ENCODE measurements at places on chromosomes 7 and 10.

DNA sequence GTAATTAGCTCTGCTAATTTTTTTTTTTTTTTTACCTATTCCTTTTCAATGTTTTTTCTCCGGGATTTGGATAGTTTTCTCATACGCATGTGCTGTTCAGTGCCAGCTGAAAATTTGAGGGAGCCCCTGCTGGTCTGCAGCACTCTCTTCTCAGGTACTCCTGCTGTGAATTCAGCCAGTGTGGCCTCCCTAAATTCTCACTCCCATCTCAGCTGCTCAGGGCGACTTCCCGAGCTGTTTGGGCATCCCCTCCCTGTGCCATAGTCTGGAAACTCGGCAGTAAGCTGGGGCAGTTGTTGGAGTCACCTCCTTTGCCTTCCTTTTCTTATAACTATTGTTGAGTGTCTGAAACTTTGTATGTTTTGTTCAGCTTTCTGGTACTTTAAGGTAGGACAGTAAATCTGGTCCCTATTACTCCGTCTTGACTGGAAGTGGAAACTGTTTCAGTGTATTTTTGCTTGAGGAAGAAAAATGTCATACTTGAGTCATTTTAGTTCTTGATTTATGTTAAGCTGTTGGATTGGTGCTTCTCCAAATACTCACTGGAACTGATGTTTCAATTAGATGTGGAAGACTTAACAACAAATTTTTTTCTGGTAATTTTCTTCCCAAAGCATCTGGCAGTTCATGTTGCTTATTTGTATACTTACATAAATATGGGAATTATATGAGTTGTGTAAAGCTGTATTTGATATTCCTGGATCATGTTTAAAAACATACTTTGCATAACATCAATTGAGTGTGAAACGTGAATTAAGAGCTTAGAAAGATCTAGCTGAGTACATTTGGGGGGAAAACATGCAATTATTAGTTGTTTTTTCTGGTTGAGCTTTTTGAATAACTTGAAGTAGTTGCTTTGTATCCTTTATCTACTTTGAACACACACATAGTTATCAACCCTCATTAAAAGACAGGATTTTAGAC lies 33.7 kb downstream of the MINPP1 start:
- no peak for DNase-seq

DNA sequence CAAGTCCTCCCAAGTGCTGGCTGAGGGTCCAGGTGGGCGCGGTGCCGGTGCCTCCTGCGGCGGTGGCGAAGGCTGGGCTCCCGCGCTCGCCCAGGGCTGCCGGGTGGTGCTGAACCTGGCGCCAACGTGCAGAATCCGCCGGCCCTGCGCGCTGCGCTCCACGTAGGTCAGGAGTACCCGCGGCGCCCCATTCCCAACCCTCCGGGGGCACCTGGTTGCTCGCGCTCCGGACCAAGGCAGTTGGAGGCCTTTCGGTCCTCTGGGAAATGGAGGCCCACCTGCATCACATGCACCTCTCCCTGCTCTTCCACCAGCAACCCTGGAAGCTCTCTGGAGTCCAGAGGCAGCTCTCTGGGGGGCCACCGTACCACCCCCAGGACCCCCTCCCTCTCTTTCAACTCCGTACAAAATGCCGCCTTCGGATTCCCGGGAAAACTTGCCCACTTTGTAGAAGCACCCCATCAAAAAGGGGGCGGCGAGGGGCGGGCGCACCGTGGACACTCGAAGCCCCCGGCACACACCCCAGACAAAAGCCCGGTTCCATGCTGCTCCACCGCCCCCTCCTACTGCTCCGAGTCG lies 745 bp downstream of the SLC16A9 start:
- no peak for DNase-seq

DNA sequence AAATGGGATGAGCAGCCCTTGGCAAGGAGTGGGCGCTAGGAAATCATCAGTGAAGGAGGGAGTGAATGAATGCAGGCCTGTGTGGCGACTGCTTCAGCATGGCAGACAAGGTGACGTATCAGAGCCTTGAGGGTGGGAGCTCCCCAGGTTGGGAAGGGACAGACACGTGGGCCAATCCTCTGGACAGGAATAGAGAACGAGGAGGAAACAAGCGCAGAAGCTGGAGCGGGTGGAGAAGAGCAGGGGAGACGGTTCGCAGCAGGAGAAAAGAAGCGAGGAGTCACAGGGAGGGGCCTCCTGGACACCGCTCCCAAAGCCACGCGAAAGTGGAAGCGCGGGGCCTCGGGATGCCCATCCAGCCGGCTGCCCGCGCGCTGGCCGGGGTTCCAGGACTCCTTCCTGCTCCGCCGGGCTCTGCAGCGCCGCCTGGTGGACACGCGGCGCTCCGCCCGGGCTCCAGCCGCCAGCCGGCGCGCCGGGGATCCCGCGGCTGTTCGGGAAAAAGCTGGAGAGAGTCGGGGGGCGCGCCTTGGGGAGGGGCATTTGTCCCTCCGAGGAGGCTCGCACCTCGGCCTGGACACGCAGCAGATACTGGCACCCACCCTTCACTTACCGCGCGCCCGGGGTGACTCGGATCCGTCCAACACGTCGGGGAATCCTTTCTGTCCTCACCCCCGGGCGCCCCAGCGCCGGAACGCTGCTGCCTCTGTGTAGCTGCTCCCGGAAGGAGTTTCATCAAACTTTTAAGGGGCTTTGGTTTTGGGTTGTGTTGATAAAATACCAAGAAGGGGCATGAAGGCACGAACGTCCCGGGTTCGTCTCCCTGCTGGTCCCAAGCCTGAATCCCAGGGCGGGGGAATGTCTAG lies 6.3 kb downstream of the ZNF503 start:
- DNase-seq, result no peak

GRCh38 chr10:80465839-80466590 lies 11.9 kb downstream of the TSPAN14 start:
- no peak for DNase-seq

DNA sequence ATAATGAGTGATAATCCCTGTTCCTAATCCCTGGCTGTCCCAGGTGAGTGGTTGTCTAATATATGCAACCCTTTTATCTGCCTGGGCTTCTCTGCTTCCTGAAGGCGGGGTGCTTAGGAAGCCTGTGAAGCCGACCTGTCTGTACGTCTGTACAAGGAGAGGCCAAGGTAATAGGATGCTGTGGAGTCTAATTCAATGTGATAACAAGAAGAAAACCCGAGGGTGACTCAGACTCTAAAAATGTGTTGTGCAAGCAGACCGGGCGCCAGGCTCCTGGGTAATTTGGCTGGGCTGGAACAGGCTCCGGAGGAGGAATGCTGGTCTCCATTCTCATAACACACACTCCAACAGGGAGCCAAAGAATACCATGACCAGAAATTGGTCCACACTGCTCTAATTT lies 43.6 kb downstream of the THNSL1 start:
- DNase-seq, result peak; percentile 49

GRCh38 chr7:30865821-30866220 lies 45.8 kb upstream of the AQP1 start:
- DNase-seq, result no peak

GRCh38 chr10:100209303-100209702 lies 20.1 kb downstream of the CHUK start:
- no peak for DNase-seq

DNA sequence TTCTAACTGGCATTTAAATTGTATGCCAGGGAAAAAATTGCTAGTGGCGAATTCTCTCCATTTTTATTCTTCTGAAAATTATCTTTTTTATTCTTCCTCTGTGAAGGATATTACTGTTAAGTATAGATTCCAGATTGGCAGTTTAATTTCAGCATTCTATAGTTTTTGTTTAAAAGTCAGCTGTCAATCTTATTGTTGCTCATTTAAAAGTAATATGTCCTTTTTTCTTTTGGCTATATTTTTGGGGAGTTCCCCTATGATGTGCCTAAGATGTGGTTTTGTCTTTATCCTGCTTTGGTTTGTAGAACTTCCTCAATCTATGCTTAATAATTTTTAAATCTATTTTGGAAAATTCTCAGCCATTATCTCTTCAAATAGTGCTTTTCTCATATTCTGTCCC lies 135.9 kb downstream of the ARHGAP12 start:
- DNase-seq, result no peak

- no peak for DNase-seq
These were observed 1.3 kb downstream of the ABI1 start for GRCh38 chr10:26859241-26860101.

GRCh38 chr10:95834406-95834805 lies 73.4 kb upstream of the CC2D2B start:
- DNase-seq, result no peak

DNA sequence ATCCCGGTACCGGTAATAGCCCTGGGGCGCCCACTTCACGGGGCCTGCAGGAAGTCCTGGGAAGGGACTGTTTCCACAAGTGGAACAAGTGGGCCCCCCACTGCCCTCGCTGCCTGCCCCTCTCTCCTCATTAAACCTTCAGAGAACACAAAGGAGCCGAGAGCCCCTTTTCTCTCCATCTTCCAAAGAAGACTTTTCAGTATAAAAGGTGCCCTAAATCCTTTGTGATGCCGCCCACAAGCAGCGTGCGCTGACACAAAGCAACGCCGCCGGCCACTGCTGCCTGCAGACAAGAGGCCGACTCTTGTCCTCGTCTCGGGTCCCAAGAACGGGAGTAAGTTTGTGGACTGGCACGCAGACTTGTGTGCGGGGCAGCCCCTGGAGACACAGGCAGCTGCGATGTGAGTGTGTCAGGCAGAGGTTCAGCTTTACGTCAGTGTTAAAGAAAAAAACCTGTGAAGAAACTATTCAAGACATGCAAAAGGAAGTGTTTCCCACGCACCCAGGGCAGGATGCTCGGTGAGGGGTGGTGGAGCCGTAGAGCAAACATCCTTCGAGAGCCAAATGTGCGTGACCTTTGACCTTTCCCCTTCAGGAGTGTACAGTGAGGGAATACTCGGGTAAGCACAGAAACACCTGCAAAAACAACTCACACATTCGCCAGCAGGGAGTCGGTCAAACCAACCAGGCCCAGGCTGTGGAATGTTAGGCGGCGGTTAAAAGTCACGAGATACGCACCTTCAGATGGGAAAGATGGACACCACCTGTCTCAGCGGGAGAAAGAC lies 118.2 kb downstream of the VIPR2 start:
- no peak for DNase-seq

GRCh38 chr7:142450695-142451094 lies 192.8 kb upstream of the PRSS58 start:
- no peak for DNase-seq

GRCh38 chr10:102679596-102679995 lies 34.6 kb downstream of the ARL3 start:
- no peak for DNase-seq

DNA sequence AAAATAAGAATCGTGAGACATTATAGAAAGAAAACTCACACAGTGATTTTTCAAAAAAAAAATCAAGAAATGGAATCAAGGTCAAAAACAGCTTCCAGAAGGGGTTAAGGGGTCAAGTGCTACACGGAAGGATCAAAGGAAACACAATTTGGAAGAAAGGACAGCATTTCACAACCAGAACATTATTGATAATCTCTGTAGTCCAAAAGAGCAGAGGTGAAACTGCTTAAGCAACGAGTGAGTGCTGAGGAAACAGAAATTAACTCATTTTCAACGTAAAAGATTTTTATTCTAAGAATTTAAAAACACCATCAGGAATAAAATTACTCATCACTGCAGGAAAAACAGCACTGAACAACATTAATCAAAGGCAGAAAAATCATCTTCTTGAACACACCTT lies 23.5 kb downstream of the MINDY3 start:
- DNase-seq, result no peak

DNA sequence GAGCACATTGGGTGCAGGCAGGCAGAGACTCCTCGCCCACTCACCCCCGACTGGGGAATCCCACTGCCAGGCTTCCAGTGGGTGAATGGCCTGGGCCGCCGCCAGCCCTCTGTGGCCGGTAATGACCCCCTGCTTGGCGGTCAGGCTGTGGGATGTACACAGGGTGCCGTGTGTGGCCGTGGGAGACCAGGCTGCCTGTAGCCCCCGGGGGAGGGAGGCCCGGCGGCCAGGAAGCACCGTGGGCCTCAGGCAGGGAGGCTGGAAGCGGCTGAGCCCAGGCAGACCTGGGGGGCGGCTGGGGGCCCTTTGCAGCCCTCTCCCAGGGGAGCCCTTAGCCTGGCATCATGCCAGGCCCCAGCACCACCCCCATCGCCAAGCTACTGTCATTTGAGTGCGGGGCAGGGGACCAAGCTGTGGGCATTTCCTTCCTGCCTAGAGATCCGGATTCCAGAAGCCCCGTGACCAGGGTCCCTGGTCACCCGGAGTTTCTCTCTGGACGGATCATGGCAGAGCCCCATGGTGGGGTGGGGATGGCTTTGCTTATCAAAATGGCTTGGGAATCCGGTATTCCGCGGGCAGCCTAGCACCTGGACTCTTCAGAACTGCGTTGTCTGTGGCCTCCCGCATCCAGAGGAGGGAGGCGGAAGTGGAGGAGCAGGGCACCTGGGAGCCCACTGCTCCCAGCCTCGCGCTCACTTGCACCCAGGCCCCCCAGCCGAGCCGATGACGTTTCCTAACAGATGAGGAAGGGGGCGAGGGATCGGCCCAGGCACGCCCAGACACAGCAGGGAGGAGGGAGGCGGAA lies 1.1 kb downstream of the TTYH3 start:
- no peak for DNase-seq

DNA sequence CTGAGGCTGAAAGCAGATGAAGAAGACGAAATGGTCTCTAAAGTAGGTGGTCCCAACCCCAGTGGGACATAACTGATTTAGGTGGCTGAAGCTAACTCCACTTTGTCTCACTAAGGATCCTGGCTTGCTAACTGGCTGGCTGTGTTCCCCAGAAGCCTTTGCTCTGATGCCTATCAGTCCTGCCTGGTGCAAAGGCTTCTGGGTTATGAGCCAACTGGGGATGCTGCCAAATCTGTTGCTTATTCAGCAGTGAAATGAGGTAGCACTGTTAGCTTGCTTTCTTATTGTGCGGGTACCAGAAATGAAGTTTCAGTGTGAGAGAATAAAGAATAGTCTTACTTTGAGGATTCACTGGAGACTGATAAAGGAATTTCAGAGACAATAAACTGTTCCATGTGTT lies 18.1 kb downstream of the PRKG1 start:
- no peak for DNase-seq

- DNase-seq, result no peak
These were observed 11.5 kb upstream of the SLC29A3 start for GRCh38 chr10:71307469-71308085.

GRCh38 chr7:40944981-40945585 lies 757.8 kb downstream of the INHBA start:
- no peak for DNase-seq

GRCh38 chr10:92208736-92209135 lies 82.1 kb downstream of the CPEB3 start:
- DNase-seq, result no peak

DNA sequence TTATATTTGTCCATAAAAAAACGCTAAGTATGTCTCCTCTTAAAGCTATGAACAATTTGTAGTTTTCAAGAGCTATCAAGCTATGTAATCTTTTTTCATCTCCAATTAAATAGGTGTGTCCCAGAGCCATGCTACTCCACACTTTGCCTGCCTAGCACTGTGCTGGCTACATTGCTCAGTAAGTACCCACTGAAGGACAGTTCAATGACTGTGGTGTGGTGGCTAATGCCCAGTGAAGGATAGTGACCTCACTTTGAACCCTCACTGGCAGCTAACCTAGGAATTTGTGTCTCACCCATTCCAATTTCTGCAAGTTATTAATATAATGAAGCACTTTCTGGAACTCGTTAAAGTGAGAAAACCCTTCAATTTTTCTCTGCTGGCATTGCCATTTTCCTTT lies 14.4 kb upstream of the TRUB1 start:
- DNase-seq, result no peak

Measured in amniotic stem cell (primary cell).